ENCODE measurements at places on chromosomes 2 and 18.

DNA sequence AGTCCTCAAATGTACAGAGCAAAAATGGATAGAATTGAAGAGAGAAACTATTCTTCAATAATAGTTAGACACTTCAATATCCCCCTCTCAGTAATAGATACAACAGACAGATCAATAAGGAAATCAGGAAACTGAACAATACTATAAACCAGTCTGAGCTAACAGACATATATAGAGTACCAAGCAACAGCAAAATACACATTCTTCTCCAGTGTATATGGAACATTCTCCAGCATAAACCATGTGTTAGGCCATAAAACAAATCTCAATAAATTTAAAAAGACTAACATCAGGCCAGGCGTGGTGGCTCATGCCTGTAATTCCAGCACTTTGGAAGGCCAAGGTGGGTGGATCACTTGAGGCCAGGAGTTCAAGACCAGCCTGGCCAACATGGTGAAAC, 43.7 kb upstream of the AMMECR1L start:
- DNase-seq: no peak

GRCh38 chr2:12070153-12070552, 323.7 kb downstream of the LPIN1 start:
- no peak for DNase-seq

DNA sequence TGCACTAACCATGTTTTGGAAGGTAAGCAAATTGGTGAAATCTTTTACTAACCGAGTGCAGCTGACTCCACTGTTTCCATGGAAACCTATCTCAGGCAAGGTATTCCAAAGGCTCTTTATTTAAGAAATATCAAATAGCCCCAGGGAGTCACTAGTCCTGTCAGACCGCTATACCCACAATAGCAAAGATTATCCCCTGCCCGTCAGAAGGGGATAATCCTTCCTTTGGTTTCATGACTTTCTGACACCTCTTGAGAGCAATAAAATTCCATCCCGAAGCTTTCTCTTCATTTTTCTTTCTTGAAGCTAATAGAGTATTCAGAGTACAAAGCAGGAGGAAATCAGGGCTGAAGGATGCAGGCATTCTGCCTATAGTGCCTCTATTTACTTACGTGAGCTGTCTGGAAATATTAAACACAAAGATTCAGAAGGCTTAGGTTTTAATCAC, 34.7 kb upstream of the MAP2 start:
- no peak for DNase-seq

- DNase-seq: no peak
These were observed 52.4 kb downstream of the ASAP2 start for GRCh38 chr2:9258953-9259399.

DNA sequence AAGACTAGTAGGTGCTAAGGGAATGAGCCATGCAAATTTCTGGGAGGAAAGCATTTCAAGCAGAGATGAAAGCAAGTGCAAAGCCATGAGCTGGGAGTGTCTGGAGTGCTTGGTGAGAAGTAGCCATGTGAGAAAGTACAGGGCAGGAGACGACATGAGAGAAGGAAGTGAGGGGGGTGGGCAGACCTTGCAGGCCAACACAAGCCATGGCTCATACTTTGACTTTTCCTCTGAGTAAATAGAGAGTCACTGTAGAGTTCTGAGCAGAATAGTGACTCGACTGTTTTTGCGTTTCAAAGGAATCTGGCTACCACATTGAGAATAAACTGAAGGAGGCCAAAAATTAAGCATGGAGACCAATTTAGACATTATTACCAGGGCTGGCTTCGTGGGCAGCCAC, 42.2 kb downstream of the SCN2A start:
- DNase-seq: no peak

GRCh38 chr2:176083796-176084261, at the start of gene EVX2:
Gene EVX2, minus strand, starts transcription at chr2:176083962. Its CDS starts 186 bp downstream, at chr2:176083776.
- no peak for DNase-seq

DNA sequence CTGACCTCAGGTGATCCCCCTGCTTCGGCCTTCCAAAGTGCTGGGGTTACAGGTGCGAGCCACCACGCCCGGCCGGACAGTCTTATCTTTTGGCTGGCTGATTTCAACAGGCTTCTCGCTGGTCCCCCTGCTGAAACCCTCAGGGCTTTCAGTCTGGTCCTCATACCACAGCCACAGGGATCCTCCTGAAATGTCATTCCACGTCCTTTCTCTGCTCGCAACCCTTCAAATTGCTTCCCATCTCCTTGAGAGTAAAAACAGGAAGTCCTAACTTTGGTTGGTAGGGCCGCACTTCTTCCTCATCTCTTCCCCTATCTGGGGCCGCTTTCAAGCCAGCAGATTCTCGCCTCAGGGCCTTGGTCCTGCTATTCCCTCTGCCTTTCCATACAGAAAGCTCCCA, 1.4 kb upstream of the CAB39 start:
- DNase-seq: no peak

DNA sequence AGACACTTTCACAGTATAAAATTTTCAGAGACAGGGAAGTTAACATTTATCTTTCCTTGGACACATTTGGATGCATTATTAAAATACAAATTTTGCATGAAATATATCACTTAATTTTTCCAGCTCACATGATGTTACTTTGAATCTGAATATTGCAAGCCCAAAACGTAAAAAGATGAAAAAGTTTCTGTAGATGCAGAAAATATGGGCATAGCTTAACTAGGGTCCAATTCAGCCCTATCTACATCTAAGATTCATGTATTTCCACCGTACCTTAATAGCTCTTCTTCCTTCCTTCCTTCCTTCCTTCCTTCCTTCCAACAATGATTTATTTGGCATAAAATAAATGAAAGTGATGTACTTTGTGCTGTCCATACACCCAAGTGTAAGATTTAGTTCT, 1084.6 kb upstream of the TMEFF2 start:
- no peak for DNase-seq

- no peak for DNase-seq
These were observed 405.0 kb downstream of the XIRP2 start for GRCh38 chr2:167293172-167293781.

- DNase-seq: no peak
These were observed 81.6 kb downstream of the AGAP1 start for GRCh38 chr2:235575431-235575830.

DNA sequence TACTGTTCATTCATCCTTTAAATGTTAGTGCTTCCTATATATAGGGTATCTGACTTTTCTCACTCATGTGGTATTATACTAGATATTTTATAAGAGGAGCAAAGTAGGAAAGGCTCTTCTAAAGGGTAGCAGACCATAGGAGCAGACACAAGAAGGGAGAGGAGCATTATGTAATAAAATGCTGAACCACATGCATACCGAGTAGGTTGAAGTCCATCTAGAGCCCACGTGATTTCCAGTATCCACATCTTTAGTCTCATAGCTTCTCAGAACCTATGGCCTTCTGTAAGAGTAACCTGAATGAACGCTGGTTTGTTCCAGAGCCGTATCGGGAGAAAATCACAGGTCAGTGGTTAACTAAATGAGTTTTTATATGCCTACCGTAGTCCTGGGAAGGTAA, 85.9 kb downstream of the MAP3K20 start:
- no peak for DNase-seq

GRCh38 chr2:19359456-19359855, 1.0 kb upstream of the OSR1 start:
- DNase-seq: no peak

- DNase-seq: no peak
These were observed 597 bp downstream of the PECR start for GRCh38 chr2:216081012-216081411.

- no peak for DNase-seq
These were observed 160.9 kb downstream of the DYSF start for GRCh38 chr2:71613953-71614925.

GRCh38 chr18:39647627-39648534, 2082.3 kb upstream of the CELF4 start:
- DNase-seq: peak; percentile 87

GRCh38 chr2:176415174-176415895, 146.1 kb downstream of the MTX2 start:
- DNase-seq: no peak

- peak; percentile 57 for DNase-seq
These were observed 655.5 kb downstream of the DCDC2C start for GRCh38 chr2:4358837-4359236.

- DNase-seq: no peak
These were observed 87.1 kb downstream of the DGKD start for GRCh38 chr2:233441161-233442027.

- DNase-seq: no peak
These were observed 53.3 kb downstream of the RNF144A start for GRCh38 chr2:6970551-6970950.

GRCh38 chr2:189821953-189822748, 37.9 kb downstream of the PMS1 start:
- DNase-seq: no peak

DNA sequence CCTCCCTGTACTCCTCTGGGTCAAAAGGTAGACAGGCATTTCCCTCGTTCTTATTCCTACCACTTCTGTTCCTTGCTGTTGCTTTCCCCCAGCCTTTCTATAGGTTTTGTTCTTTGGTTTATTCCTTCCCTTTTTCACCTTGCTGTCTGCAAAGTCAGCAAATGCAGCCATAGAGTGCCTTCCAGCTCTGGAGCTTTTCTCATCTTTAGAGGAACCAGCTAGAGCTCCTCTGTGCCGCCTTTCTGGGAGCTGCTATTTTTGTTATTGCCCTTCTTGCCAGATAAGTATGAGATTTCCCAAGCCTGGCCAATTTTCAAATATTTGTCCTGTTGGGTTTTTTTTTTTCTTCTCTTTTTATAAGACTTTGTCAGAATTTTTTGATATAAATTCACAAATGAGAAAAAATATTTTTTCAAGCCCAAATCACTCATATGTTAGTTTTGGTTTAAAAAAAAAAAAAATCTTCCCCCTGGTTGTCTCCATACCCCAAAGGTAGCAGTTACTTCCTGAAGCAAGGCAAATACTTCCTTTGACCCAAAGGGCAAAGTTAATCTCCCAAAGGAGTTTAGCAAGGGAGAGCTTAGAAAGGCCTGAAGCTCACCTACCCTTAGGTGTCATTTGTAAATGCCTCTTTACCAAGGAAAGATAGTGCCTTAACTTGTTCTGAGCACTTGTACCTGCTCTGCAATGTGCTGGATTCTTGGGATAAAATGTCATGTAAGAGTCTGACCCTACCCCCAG, 5.1 kb upstream of the TTC27 start:
- DNase-seq: no peak

DNA sequence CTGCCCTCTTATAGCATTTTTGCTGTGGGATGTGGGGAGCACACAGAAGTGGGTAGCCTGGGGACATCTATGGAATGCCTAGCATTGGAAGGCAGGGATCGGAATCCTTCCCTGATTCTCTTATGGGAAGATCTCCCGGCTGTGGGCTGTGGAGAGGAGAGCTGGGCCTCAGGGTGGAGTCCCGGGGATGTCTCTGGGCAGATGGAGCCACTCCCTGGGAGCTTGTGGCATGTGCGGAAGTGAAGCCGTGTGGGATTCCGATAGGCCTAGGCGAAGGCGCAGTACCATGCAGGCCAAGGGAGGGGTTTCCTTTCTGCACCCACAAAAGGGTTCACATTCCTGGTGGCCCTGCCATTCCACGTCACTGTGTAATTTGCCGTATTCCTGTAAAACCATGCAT, 87.9 kb downstream of the GLI2 start:
- DNase-seq: no peak

GRCh38 chr18:48863432-48864065, 87.2 kb downstream of the SMAD7 start:
- no peak for DNase-seq

DNA sequence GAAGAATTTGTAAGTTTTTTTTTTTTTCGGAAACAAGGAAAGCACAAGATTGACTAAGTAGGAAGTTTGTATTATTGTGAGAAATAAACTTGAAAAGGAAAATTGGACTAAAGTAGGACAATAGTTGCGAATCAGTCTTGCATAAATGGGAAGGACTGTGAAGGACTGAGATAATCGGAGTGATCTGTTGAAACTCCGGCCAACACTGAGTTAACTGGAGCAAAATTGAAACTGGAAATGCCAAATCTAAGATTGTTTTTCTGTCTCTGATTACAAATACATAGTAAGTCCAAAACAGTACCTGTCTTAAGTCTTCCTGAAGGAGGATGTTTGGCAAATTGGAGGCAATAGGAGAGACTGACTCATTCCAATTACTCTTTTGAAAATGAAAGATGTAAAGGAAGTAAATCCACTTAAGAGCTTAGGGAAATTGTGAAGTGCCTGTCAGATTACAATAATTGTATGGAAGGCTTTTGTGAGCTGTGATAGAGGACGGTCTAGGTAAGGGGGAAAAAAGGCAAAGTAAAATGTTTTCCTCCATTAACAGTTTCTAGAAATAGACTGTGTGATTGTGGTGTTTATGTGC, 204.9 kb upstream of the CYRIA start:
- no peak for DNase-seq

DNA sequence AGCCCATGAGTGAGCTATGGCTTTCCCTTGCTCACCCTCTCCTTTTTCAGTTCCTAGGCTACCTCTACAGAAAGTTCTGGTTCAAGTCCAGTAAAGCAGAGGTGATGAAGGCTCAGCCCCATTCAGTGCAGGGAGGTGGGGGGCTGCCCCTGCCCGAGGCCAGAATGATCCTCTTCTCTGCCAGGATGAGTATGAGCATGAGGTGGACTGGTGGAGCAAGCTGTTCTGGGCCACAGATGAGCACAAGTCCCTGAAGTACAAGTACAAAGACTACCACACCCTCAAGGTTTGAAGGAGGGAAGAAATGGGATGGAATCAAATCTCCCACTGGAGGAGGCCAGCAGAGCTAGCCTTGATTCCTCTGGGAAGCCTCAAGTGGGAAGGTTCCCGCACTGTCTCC, 42.4 kb downstream of the LMAN2L start:
- no peak for DNase-seq

DNA sequence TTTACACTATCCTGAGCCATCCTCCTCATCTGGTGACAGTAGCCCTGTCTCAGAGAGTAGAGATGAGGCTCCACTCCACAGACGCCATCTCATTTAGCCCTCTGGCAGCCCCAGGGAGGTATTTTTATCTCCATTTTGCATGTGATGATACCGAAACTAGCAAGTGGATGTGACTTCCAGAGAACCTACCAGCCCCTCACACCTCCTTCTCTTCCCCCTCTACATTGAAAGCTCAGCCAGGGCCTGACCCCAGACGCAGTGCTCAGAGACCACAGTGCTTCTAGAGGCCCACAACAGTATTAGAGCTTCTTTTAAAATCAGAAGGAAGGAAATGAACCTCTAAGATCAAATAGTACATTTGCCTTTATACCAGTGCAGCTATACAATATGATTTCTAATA, 8.3 kb downstream of the GYPC start:
- no peak for DNase-seq

GRCh38 chr18:3703732-3704176, 253.8 kb downstream of the TGIF1 start:
- DNase-seq: no peak

- no peak for DNase-seq
These were observed 37.2 kb downstream of the AGPS start for GRCh38 chr2:177429688-177430325.

- DNase-seq: no peak
These were observed 49.9 kb upstream of the PARD3B start for GRCh38 chr2:204495381-204495780.

GRCh38 chr2:215773728-215774127, 239.6 kb downstream of the MREG start:
- DNase-seq: no peak
